ENCODE measurements at places on chromosomes 2 and 18.
A peak's percentile ranks its signal among the peaks of the same experiment; 100 is the strongest.

GRCh38 chr18:56322406-56322805 is 316.0 kb downstream of the TXNL1 start:
- DNase-seq = no peak

DNA sequence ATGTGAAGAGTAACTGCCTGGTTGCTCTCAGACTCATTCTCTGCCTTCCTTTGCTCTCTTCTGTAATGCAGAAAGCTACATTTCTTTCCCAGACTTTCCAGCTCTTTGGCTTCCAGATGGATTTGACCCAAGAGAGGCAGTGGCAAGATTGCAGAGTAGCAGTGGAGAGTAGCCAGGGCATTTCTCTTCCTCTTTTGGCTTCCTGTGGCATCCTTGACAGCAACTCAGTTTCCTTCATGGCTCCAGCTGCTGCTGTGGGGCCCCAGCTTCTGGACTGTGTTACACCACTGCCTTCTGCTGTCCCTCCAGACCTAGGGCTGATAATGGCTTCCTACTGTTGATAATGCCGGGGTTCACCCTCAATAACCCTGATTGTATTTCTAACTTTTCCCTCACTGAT is 469.4 kb upstream of the SPRED2 start:
- no peak for DNase-seq

- DNase-seq = no peak
Measured at GRCh38 chr18:11179959-11180519, 30.7 kb upstream of the PIEZO2 start.

DNA sequence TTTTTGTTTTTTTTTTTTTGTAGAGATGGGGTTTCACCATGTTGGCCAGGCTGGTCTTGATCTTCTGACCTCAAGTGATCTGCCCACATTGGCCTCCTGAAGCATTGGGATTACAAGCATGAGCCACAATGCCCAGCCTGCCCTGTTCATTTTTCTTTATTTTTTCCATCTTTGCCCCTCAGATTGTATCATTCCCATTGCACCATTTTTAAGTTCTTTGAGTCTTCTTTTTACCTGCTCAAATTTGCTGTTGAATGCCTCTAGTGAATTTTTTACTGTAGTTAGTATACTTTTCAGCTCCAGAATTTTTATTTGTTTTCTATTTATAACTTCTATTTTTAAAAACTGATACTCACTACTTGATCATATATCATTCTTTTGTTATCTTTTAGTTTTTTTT is 101.4 kb upstream of the SLC4A10 start:
- DNase-seq = no peak

GRCh38 chr2:229927817-229928321 is 5.6 kb downstream of the FBXO36 start:
- DNase-seq = peak; percentile 57

- DNase-seq = no peak
Measured at GRCh38 chr2:215731108-215731658, 282.2 kb downstream of the MREG start.

DNA sequence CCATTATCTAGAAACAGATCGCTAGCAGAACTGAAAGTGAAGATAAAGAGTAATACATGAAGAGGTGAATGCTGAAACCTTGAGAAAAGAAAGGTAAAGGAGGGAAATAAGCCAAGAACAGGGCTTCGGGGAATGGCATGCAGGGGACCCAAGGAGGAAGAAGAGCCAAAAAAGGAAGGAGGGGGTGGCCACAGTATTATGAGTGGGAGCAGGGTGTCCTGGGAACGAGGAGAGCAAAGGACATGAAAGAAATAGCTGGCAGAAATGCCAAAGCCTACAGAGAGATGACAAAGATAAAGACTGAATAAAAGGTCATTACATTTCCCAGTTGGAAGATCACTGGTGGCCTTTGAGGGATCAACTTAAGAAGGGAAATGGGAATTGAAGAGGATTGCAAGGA is 82.9 kb downstream of the ACTR3 start:
- no peak for DNase-seq

DNA sequence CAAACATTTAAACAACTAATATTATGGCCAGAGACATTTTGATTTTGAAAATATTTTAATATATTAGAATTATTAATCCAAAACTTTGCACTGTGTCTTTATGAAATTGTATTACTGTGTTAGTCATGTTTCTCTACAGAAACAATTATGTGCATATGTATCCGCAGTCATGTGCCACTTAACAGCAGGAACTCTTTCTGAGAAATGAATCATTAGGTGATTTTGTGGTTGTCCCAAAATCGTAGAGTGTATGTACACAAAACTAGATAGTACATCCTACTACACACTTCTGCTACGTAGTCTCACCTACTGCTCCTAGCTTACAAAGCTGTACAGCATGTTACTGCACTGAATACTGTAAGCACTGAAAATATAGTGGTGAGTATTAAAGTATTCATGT is 479.2 kb upstream of the DSEL start:
- no peak for DNase-seq

- peak; percentile 32 for DNase-seq
Measured at GRCh38 chr2:68819556-68819955, 51.6 kb downstream of the BMP10 start.

DNA sequence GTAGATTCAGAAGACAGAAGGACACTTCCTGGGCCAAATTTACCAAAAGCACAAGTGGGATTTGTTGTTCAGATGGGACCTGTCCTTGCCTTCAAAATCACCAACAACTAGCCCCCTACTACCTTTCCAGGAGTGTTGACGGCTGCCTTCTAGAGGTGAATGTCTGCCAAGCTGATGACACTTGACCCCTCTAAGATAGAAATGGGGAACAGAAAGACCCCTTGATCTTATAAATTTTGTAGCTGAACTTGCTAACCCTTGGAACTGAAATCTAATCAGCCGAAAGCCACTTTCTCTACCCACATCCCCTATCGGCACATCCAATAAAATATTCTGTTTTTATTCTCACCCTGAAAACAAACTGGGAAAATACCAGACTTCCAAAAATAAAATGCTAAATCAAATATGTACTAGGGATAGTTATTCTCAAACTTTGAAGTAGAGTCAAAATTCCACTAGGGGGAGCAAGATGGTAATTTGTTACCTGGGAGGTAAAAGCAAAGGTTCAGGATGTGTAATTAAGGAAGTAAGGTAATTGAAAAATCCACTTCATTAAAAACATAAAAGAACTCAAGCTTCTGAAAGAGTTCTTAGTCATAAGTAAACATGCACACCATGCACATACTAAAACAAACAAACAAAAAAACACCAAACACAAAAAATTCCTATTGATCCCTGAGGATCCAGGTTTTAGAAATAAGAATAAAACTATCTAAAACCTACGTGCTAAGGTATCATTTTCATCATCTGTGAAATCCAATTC is 119.2 kb downstream of the ANKRD44 start:
- DNase-seq = peak; percentile 40

DNA sequence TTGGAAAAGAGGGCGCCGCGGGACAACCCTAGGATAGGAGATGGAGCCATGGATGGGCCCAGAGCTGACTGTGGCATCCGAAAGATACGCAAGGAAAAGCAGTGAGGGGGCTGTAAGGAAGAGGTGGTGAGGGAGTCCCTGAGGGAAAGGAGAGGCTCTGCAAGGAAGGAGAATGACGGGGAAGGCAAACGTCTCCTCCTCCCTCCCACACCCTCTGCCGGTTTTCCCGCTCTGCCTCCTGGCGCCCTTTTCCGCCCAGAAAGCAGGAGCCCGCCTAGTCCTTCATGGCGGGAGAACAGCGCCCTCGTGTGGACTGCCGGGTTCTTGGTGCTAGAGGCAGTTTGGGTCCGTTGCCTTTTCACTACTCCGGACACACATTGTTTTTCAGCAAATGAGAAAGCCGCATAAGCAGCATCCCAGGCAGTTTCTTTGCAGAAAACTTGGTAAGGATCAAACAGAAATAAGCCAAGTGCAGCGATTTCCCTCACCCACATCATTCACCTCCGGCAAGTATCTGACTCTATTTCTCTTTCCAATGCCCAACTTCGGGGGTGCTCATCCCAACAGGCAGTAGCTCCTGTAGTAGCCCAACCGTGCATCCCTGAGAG is 200.4 kb downstream of the INO80D start:
- DNase-seq = peak; percentile 78

- DNase-seq = no peak
Measured at GRCh38 chr2:152238016-152238415, 62.5 kb upstream of the STAM2 start.

GRCh38 chr18:44098551-44099098 is 582.1 kb upstream of the SETBP1 start:
- DNase-seq = peak; percentile 36

DNA sequence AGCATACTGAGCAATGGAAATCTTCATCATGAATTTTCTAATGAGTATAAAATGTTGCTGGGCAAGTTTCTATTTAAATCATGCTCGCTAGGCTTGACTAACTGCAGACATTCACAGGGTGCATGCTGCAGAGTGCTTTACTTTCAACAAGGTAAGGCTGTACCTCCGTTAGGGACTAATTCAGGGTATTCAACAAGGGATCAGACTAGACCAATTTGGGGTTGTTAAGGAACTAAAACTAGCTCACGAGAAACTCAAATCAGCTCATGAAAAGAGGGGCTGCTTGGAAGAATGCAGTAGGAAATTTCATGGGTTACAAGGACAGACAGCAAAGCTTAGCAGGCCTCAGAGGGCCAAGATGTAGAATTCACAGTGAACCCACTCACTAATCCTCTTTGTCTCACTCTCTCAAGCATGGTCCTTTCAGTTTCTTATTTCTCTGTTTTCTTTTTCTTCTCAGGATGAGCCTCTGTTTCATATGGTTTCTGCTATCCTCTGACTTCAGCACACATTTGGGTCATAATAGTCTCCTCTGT is 2.2 kb downstream of the MYO3B start:
- DNase-seq = no peak
